ENCODE measurements at places on chromosomes 11 and 22. TPM values are rescaled to one million over a fixed set of nuclear protein-coding genes. Genes with fewer than 3 reads are reported as not detected.

The SLC22A12 gene
- not detected for total RNA-seq

The AQP11 gene
- total RNA-seq = 0.39 TPM

The B3GAT1 gene
- total RNA-seq = 2.2 TPM

The C11orf52 gene
- not detected for total RNA-seq

The ANKK1 gene
- total RNA-seq = not detected

DNA sequence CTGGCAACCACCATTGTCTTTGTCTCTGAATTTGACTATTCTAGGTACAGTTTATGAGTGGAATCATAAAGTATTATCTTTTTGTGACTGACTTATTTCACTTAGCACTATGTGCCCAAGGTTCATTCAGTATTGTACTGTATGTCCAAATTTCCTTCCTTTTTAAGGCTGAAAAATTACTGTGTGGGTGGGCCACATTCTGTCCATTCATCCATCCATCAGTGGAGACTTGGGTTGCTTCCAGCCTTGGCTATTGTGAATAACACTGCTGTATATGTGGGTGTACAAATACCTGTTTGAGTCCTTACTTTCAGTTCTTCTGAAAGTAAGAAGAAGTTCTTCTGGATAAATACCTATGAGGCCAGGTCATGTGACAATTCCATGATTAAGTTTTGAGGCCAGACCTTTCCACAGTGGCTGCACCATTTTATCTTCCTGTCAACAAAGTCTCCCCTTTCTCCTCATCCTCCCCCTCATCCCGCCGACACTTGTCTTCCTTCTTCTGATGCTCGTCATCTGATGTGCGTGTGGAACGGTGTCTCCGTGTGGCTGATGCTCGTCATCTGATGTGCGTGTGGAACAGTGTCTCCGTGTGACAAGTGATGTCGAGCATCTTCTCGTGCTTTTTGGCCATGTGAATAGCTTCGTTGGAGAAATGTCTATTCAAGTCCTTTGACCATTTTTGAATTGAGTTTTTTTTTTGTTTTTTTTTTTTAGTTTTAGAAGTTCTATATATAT lies 49.5 kb downstream of the SBF1 start:
- no peak for DNase-seq

DNA sequence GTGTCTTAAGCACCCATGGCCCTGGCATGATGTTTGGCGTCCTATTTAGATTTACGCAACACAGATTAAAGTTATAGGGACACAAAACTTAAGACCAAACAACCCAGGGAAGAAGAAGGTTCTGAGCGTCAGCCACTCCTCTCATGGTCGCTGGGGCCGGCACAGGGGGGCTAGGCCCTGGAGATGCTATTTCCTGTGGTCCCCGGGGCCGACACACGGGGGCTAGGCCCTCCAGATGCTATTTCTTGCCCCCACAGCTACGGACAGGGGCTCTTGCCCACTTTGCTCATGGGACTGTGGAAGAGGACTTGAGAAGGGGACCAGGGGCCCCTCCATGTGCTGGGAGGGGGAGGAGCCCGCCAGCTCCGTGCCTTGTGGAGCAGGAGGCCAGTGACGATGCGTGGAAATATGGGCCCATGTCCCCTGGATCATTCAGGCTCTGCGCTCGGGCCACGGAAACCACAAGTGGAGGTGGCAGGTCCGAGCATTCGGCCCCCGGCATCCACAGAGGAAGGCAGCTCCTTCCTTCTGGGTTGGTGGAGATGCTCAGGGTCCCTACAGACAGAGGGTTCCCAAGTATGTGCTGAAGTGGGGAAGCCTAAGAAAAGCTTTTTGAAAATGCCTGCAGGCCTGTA lies 711.1 kb downstream of the BRD1 start:
- DNase-seq = no peak

DNA sequence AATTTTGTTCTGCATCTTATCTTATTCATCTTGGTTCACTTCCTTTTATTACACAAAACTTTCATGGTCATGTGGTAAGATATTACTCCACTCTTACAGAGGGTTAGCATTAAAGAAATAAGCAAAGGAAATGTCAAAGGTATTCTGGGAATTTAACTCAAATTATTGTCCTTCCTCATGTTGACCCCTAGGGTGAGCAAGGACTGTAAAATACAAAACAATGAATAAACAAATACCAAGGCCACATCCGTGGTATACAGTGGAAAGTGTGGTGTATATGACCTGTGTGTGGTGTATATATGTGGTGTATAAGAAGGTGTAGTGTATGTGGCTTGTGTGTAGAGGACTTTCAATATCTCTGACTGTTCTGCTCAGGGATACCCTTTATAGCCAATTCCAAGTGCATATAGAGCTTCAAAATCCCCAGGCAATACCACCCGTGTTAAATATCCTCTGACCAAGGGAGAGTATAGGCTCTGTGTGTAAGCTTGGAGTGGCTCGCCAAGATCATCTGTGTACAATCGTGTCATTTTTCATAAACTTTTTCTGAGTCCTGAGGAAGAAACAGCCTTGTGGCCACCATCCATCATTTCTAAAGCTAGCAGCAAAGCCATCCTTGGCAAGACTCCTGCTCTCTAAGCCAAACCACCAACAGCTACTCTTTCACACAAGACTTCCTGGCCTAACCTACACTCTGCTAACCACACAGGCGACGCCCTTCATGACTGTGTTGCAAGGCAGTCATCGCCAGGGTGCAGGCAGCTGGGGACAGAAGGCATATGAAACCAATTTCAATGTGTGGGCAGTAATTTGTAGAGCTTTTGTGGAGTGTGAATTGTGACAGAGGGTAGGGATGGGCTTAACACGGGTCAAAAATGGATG lies 548.0 kb downstream of the ETS1 start:
- DNase-seq = peak; percentile 99

DNA sequence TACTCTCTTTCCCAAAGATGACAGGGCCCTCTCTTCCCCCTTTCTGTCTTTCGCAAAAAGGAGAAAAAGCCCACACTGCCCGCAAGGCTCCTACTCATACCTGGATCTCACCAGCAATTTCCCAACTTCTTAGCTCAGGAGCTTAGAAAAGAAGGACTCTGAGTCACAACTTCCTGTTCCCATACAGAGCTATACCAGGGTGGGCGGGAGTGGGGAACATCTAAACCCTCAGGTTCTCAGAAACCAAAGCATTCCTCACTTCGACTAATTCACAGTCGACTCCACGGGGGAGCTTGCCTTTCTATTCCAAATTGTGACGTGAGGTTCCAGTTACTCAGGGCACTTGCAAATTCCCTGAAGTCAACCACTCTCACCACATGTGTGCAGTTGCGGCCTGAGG lies 61.9 kb downstream of the MTNR1B start:
- peak; percentile 29 for DNase-seq

DNA sequence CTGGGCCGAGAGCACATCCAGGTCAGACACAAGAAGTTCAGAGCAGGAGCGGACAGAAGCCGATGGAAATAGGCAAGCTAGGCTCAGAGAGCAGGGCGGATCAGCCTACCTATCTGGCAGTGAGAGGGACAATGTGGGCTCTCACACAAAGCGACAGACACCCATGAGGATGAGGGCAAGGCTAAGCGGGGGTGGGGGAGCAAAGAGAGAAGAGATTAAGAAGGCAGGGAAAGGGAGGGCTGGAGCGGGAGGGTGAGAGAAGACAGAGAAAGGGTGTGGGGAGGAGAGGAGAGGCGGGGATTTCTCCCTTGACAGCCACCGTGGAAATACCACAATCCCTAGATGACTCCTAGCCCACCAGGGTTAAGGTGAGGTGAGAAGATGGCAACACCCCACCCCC lies 57.9 kb downstream of the BUD13 start:
- no peak for DNase-seq

DNA sequence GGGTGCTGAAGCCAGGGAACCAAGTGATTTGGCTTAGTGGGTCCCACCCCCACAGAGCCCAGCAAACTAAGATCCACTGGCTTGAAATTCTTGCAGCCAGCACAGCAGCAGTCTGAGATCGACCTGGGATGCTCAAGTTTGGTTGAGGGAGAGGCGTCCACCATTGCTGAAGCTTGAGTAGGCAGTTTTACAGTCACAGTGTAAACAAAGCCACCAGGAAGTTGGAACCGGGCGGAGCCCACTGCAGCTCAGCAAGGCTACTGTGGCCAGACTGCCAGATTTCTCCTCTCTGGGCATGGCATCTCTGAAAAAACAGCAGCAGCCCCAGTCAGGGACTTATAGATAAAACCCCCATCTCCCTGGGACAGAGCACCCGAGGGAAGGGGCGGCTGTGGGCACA lies 424.1 kb upstream of the TENM4 start:
- DNase-seq = peak; percentile 4

GRCh38 chr22:26906464-26906863 lies 249.1 kb downstream of the MIAT start:
- DNase-seq = no peak

DNA sequence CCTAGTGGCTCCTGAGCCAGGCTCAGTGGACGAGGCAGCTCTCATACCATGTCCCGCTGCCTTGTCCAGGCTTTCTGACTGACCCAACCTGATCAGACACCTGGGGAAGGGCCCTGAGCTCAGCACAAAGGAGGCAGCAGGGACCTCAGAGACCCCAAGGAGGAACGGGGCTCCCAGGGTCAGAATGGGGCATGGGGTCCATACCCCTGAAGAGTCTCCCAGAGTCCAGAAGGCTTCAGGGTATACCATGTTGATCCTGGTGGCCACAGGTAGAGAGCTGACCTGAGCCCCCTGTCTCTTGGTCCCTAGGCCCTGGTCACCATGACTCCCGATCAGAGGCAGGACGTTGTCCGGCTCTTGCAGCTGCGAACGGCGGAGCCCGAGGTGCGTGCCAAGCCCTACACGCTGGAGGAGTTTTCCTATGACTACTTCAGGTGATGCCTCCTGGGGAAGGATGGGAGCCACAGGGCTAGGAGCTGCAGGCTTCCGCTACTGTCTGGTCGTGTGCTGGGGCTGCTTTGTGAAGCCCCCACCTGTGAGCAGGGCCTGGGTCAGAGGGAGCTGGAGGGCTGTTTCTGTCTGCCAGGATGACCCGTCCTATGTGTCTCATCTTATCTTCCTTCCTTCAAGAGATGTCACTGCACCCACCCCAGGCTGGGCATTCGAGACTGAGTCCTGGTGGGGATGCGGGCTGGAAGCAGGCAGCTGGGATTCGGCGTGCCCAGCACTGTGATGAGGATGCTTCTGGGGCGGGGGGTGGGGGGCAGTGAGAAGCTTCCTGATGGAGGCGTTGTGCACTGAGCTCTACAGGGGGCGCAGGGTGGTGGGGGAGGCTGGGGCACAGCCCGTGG lies 74.2 kb downstream of the MYO7A start:
- no peak for DNase-seq

DNA sequence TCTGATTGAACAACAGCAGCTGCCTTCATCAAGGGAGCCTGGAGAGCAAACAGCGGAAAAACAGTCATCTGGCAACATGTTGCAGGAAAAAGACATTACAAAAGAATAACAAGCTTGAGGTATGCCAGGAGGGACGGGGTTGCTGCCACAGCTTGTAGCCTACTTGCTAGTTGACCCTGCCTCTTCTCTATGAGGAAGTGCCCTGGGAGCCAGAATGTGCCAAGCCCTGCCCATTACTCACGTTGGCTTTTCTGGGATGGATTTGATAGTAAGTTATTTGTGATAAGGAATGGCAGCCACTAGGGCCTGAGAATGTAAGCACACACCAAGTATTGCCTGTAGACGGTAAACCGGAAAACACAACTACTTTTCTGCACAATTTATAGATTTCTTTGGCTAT lies 113.5 kb upstream of the KIRREL3 start:
- DNase-seq = no peak

DNA sequence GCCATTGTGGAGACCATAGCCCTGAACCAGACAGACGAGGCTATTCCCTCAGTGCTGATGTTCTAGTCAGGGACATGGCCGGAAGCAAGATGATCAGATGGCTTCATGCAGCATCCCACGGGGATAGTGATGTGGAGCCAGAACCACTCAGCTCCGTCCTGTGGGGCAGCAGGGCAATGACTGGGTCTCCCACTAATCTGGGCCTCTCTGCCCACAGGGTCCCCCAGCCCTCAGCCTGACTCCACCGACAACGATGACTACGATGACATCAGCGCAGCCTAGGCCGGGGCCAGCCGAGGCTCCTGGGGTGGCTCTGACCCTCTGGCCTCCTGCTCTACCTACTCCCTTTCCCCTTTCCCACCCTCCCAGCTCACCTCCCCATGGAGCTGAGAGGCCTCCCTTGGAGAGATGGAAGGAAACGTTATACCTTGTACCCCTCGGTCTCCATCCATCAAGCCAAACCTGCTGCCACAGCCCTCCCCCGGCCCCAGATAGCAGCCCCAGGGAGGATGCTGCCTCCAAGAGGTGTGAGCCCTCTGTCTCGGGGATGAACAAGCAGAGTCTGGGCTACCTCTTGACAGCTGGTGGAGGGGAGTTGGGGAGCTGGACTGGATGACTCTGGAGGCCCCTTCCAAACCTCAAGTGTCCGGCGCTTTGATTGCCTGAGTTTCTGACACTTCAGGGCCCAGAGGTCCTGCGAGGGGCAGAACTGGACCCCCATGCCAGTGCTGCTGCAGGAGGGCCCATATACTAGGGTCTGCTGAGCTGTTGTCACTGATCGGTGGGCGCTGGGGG lies 47.8 kb downstream of the CD6 start:
- no peak for DNase-seq

DNA sequence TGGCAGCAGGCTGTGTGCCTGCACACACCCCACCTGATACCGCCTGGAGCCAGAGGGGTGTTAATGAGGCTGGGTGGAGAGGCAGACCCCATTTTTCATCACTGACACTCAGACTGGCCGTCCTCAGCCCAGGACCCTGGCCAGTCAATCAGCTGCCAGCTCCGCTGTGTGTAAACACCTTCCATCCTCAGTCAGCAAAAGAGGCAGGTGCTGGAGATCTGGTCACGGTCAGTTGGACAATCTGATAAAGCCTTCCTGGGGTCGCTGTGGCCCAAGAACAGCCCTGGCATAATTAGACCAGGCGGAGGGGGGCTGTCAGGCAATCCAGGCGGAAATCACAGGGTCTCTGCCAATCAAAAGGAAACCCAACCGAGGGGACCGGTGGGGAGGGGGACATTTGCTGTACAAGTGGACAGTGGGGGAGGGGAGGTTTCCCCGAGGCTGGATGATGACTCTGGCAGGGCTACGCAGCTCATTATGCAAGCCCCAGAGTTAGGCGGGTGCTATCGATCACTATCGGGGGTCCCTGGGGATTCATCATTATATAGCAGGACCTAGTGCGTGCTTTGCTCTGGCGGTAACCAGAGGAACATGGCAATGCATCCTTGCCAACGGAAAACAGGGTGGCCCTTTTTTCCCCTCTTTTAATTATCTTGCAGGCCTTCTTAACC lies 72.9 kb downstream of the ABTB2 start:
- DNase-seq = no peak

DNA sequence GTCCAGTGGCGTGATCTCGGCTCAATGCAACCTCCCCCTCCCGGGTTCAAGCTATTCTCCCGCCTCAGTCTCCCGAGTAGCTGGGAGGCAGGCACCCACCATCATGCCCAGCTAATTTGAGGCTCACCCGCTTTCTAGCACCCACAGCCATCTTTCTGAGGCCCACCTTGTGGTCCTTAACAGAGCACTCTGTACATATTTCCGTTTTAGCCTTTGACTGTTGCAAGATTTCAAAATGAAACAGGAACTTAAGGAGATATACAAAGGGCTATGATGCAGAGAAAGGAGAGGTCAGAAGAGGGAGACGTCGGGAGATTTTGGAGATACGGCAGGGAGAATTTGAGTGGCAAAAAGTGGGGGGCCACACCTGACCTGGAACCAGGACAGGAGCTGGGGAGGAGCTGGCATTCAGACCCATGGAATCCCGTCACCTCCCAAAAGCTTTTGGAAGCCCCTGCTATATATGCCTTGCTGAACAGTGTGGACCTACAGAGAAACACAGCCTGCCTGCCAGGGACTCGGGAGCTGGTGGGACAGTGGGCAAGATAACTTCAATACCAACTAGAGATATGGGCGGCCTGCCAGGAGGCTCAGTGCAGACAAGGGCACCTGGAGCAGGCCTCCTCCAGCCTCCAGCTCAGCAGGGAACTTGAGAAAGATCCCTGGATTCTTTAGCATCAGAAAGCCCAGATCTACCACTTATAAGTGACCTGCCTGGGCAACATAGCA lies 8.0 kb upstream of the CLCF1 start:
- no peak for DNase-seq
